ENCODE measurements at places on chromosomes 2 and 18.

DNA sequence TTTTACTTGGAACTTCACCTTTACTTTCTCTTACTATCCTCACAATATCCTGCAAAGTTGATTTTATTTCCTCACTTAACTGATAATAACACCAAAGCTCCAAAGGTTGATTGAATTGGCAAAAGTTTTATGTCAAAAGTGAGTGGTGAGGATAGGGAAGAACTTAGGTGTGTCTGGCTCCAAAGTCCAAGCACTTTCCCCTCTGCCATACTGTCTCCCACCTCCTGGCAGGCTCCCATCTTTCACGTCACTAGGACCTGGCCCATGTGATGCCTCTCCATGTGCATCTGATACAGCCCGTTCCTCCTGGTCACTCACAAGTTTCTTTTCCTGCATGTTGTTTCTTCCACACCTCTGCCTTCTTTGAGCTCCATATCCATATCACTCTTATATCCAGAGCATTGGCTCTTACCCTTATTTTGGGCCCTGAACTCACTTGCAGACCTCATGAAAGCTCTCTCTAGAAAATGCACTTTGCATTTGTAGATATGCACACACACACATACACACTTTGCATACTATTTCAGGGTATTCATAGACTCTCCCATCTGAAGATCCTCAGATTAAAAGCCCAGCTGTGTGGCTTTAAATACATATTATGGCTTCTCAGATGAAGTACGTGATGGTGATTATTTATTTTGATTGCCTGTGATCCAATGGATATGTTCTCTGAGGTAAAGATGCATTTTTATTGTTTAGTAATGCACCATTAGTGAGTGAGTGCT is 12.3 kb downstream of the MEP1B start:
- DNase-seq: no peak

DNA sequence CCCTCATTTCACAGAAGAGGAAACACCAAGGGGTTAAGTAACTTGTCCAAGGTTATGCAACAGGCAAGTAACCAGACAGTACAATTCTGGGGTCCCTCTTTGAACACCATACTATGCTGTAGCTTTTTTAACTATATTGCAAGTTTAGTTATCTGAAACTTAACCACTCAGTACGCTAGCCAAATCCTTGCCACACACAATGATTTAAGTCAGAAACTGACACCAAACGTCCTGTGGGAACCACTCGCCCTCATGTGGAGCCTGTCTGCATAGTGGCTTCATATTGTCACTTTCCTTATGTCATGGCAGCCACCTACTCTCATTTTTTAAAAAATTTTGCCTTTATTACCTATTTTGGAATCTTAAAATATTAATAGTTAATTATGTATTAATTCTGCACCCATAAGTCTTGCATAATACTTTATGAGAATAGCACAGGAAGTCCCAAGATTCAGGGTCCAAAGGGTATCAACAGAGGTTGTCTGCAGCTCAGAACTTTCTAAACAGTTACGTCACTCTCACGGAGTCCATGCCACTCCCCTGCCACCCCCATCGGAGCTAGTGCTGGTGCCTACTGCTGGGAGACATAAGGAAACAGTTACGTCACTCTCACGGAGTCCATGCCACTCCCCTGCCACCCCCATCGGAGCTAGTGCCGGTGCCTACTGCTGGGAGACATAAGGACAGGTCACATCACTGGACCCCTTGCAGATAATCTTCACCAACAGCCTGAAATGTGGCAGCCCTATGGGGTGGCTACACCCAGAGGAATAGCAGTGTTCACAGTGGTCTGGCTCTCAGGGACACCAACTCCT is 99.0 kb downstream of the L3MBTL4 start:
- no peak for DNase-seq

DNA sequence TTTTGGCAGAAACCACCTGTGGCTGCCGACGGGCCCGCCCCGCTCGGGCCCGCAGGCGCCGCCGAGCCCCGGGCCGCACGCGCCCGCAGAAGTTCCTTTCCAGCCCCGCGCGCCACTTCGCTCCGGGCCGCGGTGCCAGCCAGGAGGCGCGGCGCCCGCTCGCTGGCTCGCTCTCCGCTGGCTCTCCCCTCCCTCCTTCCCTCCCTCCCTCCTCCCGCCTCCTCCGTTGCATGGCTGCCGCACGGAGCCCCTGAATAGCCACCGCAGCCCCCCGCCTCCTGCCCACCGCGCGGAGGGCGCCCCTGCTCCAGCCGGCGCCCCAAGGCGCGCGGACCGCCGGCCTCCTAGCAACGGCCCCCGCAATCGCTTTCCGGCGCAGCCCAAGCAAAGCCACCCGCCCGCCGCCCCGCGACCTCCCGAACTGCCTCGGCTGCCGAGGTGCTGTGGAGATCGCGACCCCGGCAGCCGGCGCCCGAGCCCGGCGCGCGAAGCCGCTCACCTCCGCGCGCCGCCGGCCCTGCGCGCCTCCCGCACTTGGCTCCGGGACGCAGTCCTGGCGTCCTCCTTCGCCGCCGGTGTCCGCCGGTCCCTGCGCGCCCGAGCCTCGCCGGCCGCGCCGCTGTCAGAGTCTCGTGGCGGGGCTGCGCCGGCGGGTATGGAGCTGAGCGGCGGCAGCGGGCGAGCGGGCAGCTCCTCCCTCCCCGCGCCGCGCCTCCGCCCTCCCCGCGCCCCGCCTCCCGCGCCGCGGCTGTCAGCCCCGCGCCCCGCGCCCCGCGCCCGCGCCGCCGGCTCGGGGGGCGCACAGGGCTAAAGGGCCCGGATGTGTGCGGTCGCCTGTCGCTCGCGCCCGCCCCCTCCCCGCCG is at the start of gene ZBTB7C:
ZBTB7C (minus strand) TSS at position 657 of the 864 bp plus-strand sequence.
- no peak for DNase-seq

DNA sequence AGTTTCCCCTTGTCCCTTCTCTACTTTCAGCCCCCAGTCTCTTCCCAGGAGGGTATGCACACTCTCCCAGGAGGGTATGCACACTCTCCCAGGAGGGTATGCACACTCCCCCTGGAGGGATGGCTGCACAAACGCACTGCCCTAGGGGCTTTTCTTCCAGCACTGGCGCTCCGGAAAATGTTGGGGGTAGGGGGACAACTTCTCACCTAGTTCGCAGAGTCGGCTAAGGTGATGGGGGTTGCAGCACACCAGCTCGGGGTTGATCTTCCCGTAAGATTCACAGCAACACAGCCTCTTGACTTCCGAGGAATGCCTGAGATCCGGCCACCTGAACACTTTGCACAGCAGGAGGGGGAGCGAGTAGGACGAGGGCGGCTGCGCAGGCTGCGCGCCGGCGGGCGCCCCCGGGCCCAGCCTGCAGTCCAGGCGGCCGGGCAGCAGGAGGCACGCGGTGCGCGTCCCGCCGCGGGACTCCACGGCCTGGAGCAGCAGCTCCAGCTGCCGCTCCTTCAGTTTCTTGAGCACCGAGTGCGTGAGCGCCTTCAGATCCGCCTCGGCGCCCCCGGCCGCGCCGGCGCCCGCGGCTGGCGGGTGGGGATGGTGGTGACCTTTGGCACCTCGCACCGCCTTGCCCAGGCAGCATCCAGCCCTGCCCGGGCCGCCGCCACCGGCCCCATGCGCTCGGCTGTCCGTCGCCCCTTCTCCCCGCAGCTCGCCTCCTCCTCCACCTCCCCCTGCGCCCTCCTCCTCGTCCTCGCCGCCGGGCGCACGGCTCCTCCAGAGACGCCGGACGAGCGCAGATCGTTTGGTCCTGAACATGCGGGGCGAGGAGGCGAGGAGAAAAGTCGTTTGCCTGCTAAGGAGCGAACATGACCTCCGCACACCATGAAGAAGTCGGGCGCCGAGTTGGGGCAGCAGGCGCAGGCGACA is 894 bp downstream of the SMAD7 start:
- DNase-seq: no peak

- DNase-seq: no peak
Measured at GRCh38 chr18:78115896-78116561, 863.6 kb upstream of the SALL3 start.

DNA sequence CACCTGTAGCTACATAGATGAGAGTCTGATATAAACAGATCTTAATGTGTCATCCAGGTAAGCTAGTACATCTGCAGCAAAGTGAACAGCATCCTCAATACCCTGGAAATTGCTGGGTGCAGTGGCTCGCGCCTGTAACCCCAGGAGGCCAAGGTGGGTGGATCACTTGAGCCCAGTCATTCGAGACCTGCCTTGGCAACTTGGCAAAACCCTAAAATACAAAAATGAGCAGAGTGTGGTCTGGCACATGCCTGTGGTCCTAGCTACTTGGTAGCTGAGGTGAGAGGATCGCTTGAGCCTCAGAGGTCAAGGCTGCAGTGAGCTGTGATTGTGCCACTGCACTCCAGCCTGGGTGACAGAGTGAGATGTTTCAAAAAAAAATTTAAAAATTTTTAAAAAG is 233.9 kb upstream of the SP5 start:
- DNase-seq: no peak

- DNase-seq: no peak
Measured at GRCh38 chr18:30698571-30698970, 344.0 kb downstream of the DSC3 start.
